ENCODE measurements at places on chromosomes 7 and 10. TPM values are rescaled to one million over a fixed set of nuclear protein-coding genes. Genes with fewer than 3 reads are reported as not detected.
A peak's percentile ranks its signal among the peaks of the same experiment; 100 is the strongest.

KEL gene
- 2.1 TPM for total RNA-seq

- ATAC-seq = peak; percentile 83
Observed at GRCh38 chr7:152759949-152760853, 649 bp downstream of the ACTR3B start.

DNA sequence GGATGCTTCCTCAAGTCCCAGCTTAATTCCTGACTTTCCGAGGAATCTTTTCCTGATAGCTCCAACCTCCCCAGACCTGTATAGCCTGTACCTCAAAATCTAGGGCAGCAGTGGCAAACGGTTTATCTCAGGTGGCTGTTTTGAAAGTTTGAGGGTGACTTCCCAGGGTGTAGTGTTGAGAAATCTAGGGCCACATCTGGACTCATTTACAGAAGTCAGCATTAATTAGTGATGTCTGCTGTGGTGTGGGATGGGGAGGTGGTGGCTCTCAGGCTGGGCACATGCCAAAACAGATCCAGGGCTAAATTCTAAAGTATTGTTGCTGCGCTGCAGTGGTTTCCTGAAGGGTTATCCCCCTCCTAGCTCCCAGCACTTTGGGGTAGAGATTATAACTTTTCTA, 38.0 kb downstream of the UNC5B start:
- ATAC-seq = peak; percentile 47

INMT gene
- total RNA-seq = 0.63 TPM

MRC1 gene
- not detected for total RNA-seq

- no peak for ATAC-seq
Observed at GRCh38 chr7:87564296-87564963, 36.3 kb downstream of the ABCB1 start.

DNA sequence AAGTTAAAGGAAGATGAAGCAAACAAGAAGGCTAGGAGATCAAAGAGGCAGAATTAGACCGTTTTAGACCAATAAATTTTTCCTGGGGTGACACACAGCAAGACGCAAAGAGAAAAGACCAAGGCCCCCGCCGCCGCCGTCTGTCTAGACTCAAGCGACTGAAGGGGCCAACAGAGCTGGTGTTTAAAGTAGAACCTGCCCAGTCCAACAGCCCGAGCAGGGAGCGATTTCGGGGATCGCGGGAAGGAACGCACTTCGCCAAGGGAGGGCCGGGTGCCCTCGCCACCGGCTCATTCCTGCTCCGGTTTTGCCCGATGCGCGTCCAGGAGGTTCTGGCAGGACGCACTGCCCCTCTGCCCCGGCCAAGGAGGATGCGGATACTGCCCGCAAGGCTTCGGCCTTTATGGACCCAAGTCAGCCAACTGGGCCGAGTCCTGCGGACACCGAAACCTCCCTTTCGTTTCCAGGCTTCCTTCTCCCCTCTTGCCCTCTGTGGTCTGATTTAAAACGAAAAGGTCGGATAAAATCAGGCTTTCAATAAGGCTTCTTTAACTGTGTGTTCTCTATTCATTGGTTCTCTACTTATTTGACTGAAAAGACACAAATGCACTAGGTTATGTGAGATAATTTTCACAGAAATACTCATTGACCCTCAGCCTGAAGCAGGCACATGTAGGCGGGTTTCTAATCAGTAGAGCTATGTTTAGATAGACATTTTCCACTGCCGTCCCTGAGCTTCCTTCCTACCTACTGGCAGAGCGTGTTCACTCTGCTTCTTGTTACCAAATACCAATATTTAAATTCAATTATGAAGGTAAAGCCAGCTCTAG, 2.2 kb upstream of the HOXA7 start:
- no peak for ATAC-seq

- ATAC-seq = no peak
Observed at GRCh38 chr7:123763191-123763661, 14.4 kb upstream of the WASL start.

- ATAC-seq = no peak
Observed at GRCh38 chr7:200290-200689, 7.9 kb downstream of the FAM20C start.

DNA sequence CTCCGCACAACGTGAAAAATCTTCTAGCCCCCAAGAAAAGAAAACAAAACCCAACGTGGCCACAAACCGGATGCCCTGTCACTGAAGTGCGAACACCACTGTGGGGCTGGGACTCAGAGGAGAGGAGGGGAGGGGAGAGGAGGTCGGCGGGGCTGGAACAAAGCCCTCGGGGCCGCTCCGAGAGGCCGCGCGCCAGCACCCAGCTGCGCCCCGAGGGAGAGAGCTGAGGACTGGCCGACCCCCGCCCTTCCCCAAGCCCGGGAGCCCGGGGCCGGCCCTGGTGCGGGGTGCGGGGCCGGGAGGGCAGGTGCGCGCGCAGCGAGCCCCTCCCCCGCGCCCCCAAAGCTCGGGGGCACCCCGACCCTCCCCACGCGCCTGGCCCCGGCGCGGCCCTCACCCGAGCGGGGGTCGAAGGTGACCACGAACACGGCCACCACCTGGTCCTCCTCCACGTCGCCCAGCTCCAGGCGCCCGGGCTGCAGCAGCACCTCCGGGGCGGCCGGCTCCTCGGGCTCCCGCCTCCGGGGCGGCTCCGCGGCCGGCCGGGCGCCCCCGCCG, 398 bp downstream of the DENND11 start:
- peak; percentile 60 for ATAC-seq
